ENCODE measurements at places on chromosomes 4 and X.
A peak's percentile ranks its signal among the peaks of the same experiment; 100 is the strongest.

DNA sequence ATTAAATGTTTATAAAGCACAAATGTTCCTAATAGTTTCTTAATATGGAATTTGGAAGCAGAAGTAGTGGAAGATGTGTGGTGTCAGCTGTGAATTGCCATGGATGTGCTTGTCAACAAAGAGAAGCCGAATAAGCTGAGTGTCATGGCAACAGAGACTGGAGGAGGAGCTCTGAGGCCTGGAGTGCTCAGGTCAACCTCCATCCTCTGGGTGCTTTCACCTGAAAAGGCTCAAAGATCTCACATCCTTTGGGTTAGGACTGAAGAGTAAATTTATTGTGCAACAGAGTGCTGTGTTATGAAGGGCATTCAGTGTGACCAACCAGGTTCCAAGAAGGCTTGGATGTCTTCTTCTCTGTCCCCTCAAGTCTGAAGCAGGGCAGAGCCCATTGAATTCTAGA lies 18.7 kb downstream of the SGMS2 start:
- no peak for DNase-seq

- DNase-seq: no peak
Measured at GRCh38 chr4:81682492-81682891, 210.8 kb upstream of the RASGEF1B start.

DNA sequence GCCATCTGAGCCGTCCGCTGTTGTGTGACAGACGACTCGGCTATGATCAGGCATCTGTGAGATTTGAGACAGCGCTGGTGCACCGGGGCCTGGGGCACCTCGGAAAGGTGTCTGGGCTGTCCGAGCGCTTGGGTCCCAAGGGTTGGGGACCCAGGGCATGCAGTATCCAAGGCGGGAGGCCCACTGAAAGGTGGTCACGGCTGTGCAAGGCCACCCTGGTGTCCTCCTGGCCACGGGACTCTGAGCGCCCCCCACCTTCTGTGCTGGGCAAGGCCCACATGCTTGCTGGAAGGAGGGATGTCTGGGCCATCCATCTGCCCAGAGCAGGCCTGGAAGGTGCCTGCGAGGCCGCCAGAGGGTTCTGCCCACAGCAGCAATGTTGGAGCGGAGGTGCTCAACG lies 19.9 kb downstream of the TACC3 start:
- no peak for DNase-seq

DNA sequence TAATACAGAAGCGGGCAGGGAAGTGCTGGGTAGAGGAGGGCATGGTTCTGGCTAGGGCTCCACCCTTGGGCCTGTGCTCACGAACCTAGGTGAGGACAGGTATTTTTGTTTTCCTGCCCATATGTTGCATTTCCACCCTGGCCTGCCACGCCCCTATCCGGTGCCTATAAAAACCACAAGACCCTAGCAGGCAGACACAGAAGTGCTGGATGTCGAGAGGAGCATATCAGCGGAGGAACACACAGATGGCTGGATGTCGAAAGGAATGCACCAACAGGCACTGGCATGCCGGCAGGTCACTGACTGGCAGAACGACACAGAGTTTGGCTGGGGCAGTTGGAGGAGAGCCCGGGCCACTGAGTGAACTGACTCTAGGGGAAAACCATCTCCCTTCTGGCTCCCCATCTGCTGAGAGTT lies 316.6 kb upstream of the BOD1L1 start:
- no peak for DNase-seq

- no peak for DNase-seq
Measured at GRCh38 chr4:174256277-174256713, 27.2 kb downstream of the FBXO8 start.

GRCh38 chr4:26287756-26288155 lies 33.1 kb upstream of the RBPJ start:
- no peak for DNase-seq

GRCh38 chr4:53349091-53349491 lies 16.8 kb downstream of the SCFD2 start:
- no peak for DNase-seq

GRCh38 chr4:108396900-108397497 lies 223.4 kb upstream of the RPL34 start:
- DNase-seq: no peak

DNA sequence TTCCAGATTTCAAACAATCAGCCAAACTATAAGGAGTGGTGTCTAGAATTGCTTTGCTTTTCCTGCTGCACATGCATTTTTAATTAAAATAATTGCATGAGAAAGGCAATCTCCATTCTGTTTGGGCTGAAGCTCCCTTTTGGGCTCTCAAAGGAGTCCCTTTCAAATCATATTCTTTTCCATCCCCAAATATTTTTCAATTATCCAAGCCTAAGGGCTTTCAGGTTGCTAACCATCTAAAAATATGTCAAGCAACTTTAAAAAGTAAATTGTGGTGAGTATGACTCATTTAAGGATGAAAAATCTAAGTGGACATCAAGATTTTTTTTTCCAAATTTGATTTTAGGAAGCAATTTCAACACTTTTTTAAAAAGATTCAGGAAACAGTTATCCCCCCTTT lies 28.4 kb downstream of the PIR start:
- no peak for DNase-seq

- no peak for DNase-seq
Measured at GRCh38 chrX:153065389-153065788, 6.9 kb upstream of the PNMA6A start.

DNA sequence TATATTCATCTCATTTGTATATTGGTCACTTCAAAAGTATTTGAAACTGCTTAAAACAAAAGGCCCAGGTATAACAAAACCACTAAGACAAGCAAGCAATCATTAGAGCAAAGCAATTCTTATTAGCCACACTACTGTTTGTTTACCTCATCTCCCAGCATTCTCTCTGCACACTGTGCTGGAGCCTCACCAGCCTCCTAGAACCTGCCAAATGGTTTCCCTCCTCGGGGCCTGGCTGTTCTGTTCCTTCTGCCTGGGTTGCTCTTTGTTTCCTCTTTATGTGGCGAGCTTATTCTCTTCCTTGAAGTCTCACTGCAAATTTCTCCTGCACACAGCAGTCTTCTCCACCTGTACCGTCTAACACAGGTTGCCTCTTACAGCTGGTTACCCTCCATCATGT lies 67.5 kb upstream of the MND1 start:
- DNase-seq: no peak

- no peak for DNase-seq
Measured at GRCh38 chr4:10526429-10527222, 69.4 kb upstream of the ZNF518B start.

GRCh38 chrX:100407784-100408712 lies 2.0 kb downstream of the PCDH19 start:
- no peak for DNase-seq

DNA sequence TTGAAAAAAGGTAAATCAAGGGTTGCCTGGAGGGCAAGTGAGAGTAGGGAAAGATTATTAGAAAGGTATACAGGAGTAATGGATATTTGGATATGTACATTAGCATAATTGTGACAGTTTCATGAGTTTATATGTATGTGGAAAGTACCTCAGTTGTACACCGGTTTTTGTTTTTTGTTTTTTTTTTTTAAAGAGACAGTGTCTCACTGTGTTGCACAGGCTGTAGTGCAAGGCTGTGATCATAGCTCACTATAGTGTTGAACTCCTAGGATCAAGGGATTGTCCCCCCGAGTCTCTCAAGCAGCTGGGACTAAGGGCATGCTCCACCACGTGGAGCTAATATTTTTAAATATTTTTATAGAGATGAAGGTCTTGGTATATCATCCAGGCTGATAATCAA lies 15.3 kb upstream of the HPGD start:
- no peak for DNase-seq

DNA sequence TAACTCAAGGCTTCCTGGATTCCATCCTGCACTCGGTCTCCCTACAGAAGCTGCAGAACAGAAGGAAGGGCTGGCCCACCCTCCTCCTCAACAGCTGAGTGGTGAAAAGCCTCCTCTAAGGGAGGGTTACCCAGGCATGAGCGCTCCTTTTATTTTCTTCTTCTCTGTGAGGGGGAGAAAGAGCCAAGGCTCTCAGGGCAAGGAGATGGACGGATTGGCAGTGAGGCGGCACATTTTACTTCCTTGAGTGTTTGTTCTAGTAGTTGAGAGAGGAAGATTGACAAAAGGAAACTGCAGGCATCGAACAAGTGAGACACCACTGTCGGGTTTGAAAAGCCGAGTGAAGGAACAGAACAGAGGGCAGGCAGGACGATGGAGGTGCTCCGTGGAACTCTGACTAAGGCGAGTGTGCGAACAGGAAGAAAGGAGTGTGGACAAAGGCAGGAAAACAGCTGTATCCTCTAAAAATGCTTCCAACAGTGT lies 38.4 kb upstream of the STS start:
- DNase-seq: no peak

- no peak for DNase-seq
Measured at GRCh38 chr4:52852041-52852440, 10.1 kb upstream of the RASL11B start.

DNA sequence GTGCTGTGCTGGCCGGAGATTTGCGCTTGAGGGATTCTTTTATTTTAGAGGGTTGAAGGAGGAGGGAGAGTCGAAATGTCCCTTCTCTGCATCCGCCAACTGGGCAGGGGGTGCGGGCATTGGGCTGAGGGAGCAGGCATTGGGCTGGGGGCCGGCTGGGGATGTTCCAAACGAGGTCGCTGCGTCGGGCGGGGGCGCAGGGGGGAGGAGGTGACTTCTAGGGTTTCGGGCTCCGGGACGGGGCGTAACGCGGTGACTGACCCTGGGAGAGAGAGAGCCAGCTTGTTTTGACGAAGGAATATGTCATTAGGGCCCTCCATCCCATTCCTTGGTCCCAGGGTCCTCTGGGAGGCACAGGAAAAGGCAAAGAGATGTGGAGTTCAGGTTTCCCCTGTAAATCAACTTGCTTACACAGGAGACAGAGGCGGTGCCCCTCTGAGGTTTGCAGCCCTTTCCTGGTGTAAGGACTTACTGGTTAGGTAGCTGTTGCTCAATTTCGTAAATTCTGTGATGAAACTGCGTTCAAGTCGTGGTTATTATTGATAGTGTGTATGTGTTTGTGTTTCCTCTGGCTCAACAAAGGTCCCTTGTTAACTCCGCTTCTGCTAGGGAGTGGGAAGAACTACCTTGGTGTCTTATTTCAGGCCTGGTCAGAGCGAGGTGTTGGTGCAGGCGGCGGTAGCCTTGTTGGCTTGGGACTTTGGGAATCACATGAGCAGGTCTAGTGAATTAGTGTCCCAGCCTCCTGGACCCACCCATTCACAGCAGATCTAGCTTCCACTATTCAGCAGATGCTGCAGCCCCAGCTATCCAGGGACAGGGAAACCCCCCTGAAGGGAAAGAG lies 716 bp downstream of the FHIP1A start:
- peak; percentile 58 for DNase-seq

DNA sequence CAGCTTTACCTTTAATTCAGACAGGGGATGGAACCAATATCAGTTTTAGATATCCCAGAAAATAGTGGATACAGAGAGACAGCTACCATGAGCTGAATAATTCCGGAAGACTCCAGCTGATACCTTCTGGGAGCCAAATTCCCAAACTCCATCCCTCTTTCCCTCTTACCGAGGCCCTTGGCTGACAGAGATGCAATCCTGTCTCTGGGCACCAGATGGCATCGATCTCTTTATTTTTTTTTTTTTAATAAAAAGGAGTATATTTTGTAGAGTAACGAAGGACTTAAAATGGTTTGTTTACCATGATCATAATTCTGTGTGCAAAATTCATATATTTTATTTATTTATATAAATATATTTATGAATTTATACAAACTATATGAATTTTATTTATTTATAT lies 31.0 kb downstream of the RAB40A start:
- no peak for DNase-seq

DNA sequence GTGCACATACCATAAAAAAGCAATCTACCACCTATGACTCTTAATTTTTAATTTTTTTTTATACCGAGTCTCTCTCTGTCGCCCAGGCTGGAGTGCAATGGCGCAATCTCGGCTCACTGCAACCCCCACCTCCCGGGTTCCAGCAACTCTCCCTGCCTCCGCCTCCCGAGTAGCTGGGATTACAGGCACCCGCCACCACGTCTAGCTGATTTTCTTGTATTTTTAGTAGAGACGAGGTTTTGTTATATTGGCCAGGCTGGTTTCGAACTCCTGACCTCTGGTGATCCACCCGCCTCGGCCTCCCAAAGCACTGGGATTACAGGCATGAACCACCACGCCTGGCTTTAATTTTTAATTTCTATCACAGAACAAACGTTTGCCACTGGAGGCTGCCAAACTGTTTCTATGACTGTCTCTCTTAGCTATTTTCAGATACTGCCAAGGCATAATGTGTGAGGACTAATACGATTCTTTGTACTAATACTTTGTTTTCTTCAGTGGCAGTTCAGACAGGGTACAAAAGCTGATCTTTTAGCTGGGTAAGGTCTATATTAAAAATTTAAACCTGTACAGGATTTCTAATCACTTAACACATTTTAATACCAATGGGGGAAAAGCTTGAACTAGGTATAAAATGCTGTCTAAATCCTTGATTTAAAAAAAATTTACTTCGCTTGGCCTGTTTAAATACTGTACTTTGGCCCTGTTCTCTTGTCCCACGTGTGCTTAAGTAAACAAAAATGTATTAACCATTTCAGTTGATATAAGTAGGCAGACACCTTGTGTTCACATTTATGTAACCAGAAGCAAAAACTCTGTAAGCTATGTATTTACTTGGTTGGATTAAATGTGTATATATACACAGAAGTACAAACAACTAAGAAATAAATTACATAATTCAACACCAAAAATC lies 2.3 kb downstream of the PGRMC2 start:
- peak; percentile 8 for DNase-seq

- DNase-seq: peak; percentile 78
Measured at GRCh38 chr4:80386281-80386886, 50.9 kb downstream of the CFAP299 start.

DNA sequence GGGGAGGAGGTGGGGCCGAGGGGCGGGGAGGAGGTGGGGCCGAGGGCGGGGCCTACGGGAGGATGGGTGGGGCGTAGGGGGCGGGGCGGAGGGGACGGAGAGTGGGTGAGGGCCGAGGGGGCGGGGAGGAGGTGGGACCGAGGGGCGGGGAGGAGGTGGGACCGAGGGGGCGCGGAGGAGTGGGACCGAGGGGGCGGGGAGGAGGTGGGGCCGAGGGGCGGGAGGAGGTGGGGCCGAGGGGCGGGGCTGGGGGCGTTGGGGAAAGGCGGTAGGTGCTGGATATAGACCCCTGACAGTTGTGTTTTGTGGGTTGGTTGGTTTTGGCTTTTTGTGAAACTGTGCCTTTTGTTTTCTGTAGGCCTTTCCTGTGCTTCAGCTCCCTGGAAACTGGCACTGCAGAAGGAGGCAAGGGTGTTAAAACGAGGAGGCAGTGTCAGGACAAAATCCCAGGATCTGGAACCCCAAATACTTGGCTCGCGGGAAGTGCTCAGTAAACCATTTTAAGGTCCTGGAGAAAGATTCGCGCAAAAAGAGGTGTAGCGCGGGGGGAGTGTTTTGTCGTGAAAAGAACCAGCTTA lies 580 bp upstream of the MMGT1 start:
- peak; percentile 75 for DNase-seq

All from upper lobe of left lung (tissue), 6 donors.